ENCODE measurements at places on chromosomes 1 and 21.
A peak's percentile ranks its signal among the peaks of the same experiment; 100 is the strongest.

DNA sequence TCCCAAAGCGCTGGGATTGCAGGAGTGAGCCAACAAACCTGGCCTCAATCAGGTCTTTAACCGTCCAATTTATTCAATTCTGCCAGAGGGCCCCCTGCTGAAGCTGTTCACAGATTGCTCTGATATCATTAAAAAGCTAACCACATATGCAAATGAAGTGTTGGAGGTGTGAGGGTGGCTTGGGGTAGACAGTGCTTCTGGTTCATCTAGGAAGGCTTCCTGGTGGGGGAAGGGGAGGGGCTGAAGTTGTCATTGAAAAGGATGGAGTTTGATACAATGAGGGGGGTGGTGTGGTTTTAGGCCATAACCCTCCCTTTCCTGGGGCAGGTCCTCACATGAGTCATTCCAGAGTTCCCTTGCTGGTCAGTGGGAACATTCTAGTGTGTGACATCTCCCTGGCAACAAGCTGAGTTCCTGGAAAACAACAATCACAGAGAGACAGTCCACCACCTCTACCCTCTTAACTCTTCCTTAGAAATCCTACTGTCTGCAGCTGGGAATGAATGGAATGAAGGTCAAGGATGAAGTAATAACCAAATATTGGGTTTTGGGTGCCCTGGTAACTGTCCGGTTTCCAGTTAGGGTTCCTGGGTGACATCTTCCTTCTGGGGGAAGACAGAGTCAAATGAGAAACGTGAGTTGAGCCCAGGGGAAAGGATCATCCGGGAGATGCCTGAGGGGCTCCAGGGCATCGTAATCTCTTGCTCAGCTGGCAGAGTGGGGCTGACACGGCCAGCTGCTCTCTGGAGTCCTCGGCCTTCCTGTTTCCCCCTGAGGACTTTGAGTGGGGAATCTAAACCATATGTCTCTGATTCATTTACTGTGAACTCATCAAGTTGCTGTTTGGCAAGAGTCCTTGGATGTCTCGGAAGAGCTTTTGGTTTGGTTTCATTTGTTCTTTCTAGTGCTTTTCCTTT, 32.2 kb downstream of the BATF3 start:
- no peak for DNase-seq

DNA sequence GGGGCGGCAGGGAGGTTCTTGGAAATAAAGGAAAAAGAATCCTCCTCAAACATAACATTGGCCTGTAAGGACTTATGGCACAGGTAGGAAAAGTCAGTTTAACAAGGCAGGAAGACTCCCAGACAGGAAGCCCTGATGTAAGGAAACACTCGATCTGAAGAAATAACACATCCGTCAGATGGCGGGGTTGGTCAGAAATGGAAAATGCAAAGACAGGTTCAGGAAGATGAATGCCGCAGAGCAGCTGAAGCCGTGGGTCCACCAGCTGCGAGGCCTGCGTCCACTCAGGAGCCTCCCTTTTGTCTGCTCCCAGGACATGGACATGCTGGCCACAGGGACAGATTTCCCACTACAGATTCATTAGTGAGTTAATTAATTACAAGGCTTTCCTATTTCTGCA, 3.8 kb downstream of the RSPH1 start:
- no peak for DNase-seq

- no peak for DNase-seq
Observed at GRCh38 chr1:87556326-87556725, 227.6 kb downstream of the LMO4 start.

DNA sequence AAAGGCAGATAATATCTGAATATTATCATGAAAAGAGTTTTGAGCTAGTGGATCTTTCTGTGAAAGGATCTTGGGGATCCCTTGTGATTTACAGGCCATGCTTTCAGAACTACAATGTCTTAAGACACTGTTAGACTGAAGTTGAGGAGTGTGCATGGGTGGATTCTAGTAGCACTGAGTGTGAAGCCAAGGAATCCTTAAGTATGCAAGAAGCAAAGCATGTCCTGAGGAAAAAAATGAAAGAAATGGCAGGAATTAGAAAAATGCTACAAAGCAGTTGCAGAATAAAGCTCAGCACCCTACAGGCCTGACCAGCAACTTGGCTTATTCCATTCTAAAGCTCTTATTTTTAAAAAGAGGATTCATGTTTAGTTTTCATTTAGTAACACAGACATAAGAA, 11.9 kb downstream of the STX6 start:
- DNase-seq, result no peak

GRCh38 chr1:229093238-229093540, 177.7 kb upstream of the RAB4A start:
- DNase-seq, result no peak

DNA sequence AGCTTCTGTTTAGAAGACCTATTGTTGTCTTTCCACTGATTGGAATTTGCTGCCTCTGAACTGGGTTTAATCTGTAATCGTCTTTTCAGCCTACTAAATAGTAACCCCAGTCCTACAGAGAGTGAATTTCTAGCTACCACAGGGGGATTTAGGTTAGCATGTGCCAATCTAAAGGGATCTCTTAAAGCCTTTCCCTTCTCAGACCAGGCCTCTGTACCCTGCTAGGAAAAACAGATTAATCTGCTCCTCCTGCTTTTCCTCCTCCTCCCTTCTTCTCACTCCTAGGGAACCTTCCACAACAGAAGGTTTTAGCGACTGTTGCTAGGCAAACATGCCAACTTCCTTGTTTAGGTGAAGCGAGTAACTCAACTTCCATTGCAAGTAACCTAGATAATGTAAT, 1.3 kb upstream of the RC3H1 start:
- no peak for DNase-seq

DNA sequence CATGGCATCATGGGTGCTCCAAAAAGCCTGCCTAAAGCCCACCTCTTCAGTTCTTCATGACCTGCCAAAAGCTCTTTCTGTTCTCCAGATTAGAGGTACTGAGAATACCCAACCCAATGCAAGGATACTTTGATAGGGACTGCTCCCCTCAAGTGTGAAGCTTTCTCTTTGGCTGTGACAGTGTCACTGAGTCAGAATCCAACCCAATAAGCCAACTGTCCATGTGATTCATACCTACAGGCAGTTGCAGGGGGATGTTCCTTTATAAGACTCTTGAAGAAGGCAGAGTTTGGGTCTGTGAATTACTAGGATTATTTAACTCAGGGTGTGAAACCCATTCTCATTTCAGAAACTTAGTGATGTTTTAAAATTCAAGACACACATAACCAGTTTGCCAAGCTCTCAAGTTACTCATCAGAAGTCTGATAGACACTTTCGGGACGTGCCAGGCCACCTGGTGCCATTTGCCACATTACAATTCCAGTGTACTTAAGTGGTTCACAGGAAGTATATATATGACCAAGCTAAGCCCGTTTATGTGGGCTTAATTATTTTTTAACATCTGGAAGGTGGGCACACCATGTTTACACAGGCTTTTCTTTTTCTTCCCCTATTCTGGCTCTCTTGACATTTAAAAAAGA, 265.8 kb downstream of the NFIA start:
- no peak for DNase-seq

DNA sequence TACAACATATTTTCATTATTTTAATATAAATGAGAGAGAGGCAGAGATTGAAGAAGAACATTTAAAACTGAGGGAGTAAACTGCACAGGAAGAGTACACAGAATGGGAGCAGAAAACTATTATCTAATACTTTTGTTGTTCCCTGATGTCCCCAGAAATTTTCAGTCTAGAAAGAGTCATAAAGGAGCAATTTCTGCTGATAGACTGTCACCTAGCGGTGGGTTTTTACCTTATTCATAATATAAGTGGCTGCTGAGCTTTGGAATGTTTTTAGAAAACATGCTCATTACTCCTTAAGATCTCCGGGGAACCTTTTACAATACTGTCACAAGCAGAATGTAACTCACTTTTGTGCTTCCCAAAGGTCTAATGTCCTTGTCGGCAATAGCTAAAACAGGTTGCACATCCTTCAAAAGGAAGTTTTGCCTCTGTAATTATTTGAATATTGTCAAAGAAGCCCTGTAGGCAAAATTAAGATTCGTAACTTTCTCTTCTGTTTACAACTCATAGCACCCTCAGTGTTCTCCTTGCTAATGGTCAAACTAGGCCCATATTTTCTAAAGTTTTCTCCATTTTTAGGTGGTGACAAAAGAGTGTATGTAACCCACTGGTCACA, 4.9 kb upstream of the NPL start:
- DNase-seq, result no peak

GRCh38 chr1:69246710-69247109, 321.0 kb upstream of the LRRC7 start:
- no peak for DNase-seq

DNA sequence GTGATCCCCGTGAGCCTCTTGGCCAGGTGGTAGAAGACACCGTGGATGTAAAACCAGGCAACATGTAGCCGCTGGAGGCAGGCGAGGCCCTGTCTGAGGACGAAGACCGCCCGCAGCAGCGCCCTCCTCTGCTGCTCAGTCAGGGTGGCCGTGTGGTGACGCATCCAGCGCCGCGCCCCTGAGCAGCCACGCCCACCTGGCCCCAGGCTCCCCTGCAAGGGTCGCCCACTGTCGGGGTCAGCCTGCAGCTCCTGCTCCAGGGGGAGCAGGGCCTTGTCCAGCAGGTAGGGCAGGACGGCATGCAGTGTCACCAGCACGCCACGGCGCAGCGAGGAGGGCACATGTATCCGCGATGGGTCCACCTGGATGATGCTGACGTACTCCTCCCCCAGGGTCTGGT, 3.9 kb downstream of the PEX10 start:
- no peak for DNase-seq

- no peak for DNase-seq
Observed at GRCh38 chr1:1604374-1605033, 4.6 kb upstream of the FNDC10 start.

GRCh38 chr1:209800984-209801834, 4.7 kb downstream of the IRF6 start:
- peak; percentile 8 for DNase-seq

- no peak for DNase-seq
Observed at GRCh38 chr1:17018849-17019248, 7.1 kb upstream of the ATP13A2 start.

DNA sequence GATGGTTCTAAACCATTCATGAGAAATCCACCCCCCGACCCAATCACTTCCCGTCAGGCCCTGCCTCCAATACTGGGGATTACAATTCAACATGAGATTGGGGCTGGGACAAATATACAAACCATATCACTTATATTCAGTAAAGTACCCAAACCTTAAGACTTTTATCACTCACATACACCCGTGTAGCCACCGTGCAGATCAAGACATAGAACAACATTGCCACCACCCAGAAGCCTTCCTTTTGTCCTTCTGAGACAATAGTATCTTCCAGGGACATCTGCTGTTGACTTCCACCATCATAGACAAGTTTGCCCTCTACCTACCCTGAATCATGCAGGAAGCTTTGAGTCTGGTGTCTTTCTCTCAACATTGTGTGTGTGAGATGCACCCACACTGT, 37.5 kb downstream of the CLIC6 start:
- no peak for DNase-seq

DNA sequence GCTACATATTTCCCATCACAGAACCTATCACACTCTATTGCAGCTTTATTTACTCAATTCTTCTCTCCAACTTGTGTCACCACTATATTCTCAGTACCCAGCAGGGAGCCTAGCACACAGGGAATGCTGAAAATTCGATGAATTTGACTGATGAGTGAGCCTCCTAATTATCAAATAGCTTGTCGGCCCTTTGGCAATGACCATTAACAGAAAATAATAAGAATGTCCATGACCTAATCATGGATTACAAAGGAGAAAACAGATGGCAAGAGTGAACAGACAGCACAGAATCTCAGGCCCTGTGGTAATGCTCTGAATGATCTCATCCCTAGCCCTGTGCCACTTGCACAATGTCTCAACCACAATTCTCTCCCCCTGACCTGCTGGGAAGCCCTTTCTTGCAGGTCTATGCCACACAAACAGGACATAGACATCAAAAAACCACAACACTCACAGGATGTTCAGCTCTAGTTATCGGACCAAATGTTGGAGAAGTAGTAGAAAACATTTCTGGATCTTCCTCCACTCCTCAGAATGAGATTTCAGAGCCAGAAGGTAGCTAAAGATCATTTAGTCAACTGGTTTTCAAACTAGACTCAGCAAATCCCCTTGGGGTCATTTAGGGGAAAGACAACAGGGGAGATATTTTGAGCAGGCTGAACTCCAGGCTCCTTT, 68.4 kb downstream of the LUZP1 start:
- no peak for DNase-seq

DNA sequence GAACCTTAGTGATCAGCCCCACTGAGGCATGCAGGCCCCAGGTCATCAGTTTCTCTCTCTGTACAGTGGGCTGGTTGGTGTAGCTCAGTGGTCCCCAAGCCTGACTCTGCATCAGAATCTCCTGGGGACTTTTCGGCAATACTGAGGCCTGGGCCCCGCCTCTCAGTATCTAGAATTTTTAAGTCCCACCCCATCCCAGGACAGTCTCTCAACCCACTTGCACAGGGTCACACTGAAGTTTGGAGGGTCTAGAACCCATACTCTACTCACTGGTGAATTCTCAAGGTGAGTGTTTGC, 216.4 kb downstream of the MATN1 start:
- DNase-seq, result no peak

- no peak for DNase-seq
Observed at GRCh38 chr1:217526636-217527035, 104.3 kb downstream of the GPATCH2 start.

GRCh38 chr21:45361033-45361997, 43.6 kb upstream of the COL18A1 start:
- no peak for DNase-seq

- no peak for DNase-seq
Observed at GRCh38 chr1:221891708-221892107, 149.8 kb upstream of the DUSP10 start.

DNA sequence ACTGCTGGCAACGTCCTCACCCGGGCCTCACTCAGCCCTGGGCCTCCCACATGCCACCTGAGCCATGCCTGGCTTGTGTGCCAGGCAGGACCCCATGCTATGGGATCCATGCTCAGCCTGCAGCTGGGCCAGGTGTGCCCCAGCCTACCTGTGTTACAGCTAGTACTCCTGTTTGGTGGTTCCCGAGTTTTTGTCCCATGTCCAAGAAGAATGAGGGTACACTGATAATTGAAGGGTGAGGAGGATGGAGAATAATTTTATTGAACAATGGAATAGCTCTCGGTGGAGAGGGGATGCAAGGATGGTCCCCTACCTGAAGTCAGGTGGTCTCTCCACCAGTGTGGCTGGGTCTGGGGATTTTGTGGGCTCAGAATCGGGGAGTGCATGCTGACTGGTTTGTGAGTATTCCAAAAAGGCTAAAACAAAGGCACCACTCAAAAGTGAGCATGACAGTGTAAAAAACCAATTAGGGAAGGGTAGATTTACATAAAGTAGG, 137.9 kb downstream of the TNFSF18 start:
- DNase-seq, result no peak

Measured in NCI-H2029 treated with DMSO at 0.1 percent for 48 hours (cell line).